ENCODE measurements at places on chromosomes 12 and 14.
A peak's percentile ranks its signal among the peaks of the same experiment; 100 is the strongest.

DNA sequence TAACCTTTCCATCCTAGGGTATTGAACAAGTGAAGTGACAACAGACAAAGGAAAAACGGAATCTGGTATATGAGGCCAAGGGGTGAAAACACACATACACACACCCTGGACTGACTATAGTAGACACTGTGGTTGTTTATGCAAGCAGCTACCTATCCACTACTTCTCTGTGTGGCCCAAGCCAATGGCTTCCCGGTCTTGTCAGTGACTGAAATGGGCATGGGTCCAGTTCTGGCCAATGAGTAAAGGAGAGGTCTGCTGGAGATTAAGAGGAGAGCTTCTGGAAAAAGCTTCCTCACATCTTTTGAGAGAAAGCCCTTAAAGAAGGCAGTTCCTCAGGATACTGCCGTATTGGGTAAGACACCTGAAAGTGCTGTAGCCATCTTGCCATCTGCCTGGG lies 19.3 kb downstream of the MBIP start:
- no peak for DNase-seq

DNA sequence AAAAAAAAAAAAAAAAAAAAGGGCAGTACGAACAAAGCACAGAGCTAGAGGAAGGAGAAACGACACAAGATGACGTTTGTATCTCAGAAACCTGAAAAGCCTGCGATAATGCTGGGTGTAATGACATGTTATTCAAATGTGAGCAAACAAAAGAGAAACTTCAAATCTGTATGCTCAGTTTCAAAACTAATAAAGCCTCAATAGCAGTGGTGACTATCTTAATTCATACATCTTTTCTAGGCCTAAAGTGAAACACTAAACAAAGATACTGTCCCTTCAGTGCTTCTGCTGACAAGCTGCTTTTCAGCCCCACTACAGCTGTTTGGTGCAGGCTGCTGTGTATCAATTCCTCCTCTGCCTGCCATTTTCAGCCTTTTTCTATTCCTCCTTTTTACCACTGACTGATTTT lies 15.8 kb downstream of the ITPR2 start:
- no peak for DNase-seq

- no peak for DNase-seq
Observed at GRCh38 chr12:15044471-15044870, 71.6 kb downstream of the PDE6H start.

- DNase-seq: no peak
Observed at GRCh38 chr12:40225984-40226602, 1.3 kb downstream of the LRRK2 start.

- no peak for DNase-seq
Observed at GRCh38 chr14:72856530-72857266, 37.2 kb downstream of the DPF3 start.

- no peak for DNase-seq
Observed at GRCh38 chr12:20426191-20426590, 57.9 kb downstream of the PDE3A start.

GRCh38 chr14:40903709-40904108 lies 703.0 kb upstream of the LRFN5 start:
- DNase-seq: no peak

GRCh38 chr12:50117057-50117622 lies 5.1 kb downstream of the COX14 start:
- no peak for DNase-seq

DNA sequence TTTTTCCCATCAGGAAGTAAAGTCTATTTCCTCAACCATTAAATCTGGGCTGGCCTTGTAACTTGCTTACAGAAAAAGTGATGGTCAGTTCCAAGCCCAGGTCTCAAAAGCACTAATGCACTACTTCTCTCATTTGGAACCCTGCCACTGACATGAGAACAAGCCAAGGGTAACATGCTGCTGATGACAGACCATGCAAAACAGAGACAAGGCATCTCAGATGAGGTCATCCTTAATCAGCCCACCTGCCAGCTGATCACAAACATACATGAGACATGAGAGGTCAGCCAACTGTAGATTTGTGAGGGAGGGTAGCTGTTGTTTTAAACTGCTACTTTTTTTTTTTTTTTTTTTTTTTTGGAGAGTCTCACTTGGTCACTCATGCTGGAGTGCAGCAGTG lies 16.2 kb downstream of the TWF1 start:
- DNase-seq: no peak

DNA sequence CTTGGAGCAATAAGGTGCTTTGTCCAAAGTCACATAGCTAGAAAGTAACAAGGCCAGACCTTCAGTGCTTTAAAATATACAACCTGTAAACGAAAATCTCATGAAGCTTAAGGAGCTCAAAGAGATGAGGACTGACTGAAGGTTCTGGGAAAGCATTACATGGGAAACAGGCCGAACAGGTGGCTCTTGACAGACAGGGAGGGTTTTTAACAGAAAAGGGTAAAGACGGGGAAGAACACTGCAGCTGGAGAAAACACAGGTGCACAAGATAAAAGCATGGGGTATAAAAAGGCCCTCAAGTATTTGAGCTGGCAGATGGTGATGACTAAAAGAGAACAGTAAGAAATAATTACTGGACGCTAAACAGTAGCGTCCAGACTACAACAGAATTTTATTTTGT lies 257.2 kb downstream of the NELL2 start:
- no peak for DNase-seq

DNA sequence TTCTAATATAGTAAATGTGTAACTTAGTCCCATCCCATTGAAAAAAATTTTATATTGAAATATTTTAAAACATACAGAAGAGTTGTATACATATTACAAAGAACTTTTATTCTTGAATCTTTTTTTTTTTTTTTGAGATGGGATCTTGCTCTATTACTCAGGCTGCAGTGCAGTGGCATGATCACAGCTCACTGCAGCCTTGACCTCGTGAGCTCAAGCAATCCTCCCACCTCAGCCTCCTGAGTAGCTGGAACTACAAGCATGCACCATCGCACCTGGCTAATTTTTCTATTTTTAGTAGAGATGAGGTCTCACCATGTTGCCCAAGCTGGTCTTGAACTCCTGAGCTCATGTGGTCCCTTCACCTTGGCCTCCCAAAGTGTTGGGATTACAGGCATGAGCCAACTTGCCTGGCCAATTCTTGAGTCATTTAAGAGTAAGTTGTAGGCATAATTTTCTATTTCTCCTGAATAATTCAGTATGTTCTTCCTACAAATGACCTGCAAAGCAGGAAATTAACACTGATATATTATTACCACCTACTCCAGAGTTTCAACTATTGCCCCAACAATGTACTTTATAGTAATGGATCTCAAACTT lies 153.0 kb upstream of the BMP4 start:
- no peak for DNase-seq

- DNase-seq: no peak
Observed at GRCh38 chr12:9730011-9730410, 2.9 kb downstream of the CLECL1 start.

DNA sequence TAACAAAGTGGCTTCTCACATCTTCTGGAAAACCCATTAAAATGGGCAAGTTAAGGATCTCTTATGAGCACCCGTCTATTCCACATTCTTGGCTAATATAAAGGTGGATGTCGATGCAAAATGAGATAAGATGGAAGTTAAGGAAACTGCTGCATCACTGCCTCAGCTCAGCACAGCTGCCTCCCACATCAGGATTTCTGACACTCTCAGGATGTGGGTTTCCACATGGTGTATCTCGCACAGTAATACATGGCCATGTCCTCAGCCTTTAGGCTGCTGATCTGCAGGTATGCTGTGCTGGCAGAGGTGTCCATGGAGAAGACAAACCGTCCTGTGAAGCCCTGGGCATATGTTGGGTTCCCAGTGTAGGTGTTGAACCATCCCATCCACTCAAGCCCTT lies 1348.0 kb downstream of the TMEM121 start:
- DNase-seq: no peak

DNA sequence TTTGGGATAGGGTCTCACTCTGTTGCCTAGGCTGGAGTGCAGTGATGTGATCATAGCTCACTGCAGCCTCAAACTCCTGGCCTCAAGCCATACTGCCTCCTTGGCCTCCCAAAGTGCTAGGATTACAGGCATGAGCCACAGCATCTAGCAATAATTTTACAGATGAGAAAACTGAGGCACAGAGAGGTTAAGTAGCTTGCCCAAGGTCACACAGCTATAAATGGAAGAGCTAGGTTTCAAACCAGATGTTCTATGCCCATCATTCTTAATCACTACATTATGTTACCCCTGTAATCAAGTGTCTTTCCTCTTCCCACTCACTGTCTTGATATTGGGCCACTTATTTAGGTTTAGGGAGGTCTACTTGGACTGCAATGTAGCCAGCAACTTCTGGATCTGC lies 3.6 kb downstream of the SLC17A8 start:
- no peak for DNase-seq

DNA sequence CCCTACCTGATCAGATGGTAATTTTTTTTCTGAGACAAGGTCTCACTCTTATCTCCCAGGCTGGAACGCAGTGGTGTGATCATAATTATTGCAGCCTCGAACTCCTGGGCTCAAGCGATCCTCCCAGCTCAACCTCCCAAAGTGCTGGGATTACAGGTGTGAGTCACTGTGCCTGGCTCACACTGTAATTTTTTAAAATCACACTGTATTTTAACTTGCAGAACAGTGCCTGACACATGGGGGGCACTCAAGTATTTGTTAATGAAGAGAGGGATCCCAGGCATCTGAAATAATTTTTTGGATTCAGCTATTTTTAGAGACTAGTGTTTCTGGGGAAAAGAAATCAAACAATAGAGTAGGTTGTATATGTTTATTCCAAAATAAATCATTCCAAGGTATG lies 21.7 kb downstream of the LIMA1 start:
- DNase-seq: no peak

GRCh38 chr12:5899675-5900074 lies 45.4 kb downstream of the ANO2 start:
- DNase-seq: no peak

- DNase-seq: no peak
Observed at GRCh38 chr12:111341426-111342065, 27.3 kb downstream of the PHETA1 start.

DNA sequence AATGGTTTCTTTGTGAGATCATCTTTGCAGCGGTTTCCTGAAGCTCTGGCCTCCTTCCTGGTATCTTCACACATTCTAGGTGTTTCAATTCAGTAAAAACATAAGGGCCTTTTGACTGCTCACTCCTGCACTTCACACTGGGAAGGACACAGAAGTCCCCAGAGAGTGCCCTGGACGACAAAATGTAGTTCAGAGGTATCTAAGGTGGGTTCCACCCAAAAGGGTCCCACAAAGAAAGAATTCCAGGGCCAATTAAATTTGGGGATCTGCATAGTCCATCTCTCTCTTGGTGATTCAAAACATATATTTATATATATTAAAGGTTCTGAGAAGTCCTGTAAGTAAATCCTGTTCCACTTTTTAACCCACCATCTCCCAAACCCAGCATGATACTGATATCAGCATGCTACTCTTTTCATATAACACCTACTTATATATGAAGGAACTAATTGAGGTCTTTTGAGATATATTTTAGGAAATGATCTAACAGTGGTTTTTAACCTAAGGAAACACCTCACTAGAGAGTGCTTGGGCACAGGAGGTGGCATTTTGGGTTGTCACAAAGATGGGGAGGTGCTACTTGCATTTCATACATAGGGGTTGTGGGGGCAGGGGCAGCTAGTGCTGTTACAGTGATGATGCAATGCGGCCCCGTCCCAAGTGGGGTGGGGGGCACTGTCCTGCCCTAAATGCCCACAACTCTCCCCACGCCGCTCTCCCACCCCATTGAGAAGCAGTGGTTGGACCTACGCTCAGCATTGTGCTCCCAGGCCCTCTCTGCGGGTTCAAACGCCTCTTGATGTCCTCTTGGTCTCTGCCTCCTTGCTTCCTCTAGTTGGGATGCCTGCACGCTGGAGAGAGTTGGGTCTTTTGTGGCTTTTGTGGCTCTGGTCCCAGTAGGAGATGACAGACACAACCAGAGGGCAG lies 109.4 kb downstream of the ARF6 start:
- DNase-seq: peak; percentile 56

- no peak for DNase-seq
Observed at GRCh38 chr14:105100910-105101309, 35.7 kb upstream of the GPR132 start.

GRCh38 chr14:55389330-55389729 lies 22.3 kb downstream of the ATG14 start:
- no peak for DNase-seq

Measured in activated CD4-positive, alpha-beta T cell treated with anti-CD3 and anti-CD28 coated beads for 4 hours (primary cell).